ENCODE measurements at places on chromosomes 7 and 10.
A peak's percentile ranks its signal among the peaks of the same experiment; 100 is the strongest.

- H3K4me3 ChIP-seq: no peak overlapping the region
- no peak for DNase-seq
- no peaks in the 10 kb centered on the region for H3K27me3 ChIP-seq
Measured at GRCh38 chr10:2026936-2027335, 289.6 kb upstream of the ADARB2 start.

GRCh38 chr7:134731616-134732015 is 47.8 kb upstream of the CALD1 start:
- H3K27me3 ChIP-seq: no peaks in the 10 kb centered on the region
- no peak for DNase-seq
- no peaks in the 10 kb centered on the region for H3K36me3 ChIP-seq
- H3K4me1 ChIP-seq: peaks cover 21% of the 10 kb centered on the region
- H3K27ac ChIP-seq: no peak overlapping the region

DNA sequence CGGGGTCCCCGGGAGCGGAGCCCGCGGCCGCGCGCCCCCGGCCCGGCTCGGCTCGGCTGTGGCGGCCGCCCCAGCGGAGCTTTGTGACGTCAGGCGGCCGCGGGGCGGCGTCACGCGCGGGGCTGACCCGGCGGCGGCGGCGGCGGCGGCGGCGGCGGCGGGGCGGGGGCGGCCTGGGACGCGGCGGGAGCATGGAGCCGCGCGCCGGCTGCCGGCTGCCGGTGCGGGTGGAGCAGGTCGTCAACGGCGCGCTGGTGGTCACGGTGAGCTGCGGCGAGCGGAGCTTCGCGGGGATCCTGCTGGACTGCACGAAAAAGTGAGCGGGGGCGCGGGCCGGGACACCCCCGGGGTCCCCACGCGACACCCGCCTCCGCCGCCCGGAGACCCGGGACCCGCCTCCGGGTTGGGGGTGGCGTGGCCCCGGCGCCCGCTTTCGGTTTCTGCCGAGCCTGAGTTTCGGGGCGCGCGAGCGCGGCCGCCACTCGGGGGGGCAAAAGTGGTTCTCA is at the start of gene PWWP2B:
Gene PWWP2B (plus strand): TSS at position 165 of the 506 bp plus-strand sequence. CDS start 27 bp downstream, at position 192.
- DNase-seq: peak; percentile 70
- no peaks in the 10 kb centered on the region for H3K27me3 ChIP-seq
- H3K27ac ChIP-seq: peak within 1 kb of the TSS; percentile 94
- peaks cover 51% of the 10 kb centered on the region for H3K4me1 ChIP-seq

- no peaks in the 10 kb centered on the region for H3K4me1 ChIP-seq
- no peak overlapping the region for H3K27ac ChIP-seq
- no peak overlapping the region for H3K4me3 ChIP-seq
- H3K27me3 ChIP-seq: no peaks in the 10 kb centered on the region
- H3K36me3 ChIP-seq: no peaks in the 10 kb centered on the region
Measured at GRCh38 chr10:108736111-108736510, 1187.2 kb downstream of the XPNPEP1 start.

- H3K27me3 ChIP-seq: no peaks in the 10 kb centered on the region
- DNase-seq: no peak
- no peaks in the 10 kb centered on the region for H3K4me1 ChIP-seq
- no peak overlapping the region for H3K4me3 ChIP-seq
- H3K36me3 ChIP-seq: peaks cover 79% of the 10 kb centered on the region
- no peak overlapping the region for H3K27ac ChIP-seq
Measured at GRCh38 chr7:16684935-16685334, 39.0 kb downstream of the BZW2 start.

GRCh38 chr10:133276435-133277201 is at the start of gene ADAM8:
TSS of gene ADAM8 (minus strand) at chr10:133276868. CDS start at chr10:133276817, 51 bp downstream.
- H3K27me3 ChIP-seq: peaks cover 22% of the 10 kb centered on the region
- DNase-seq: no peak
- peaks cover 4% of the 10 kb centered on the region for H3K4me1 ChIP-seq
- peak within 1 kb of the TSS; percentile 28 for H3K4me3 ChIP-seq
- no peaks in the 10 kb centered on the region for H3K36me3 ChIP-seq

- H3K36me3 ChIP-seq: no peaks in the 10 kb centered on the region
- H3K27ac ChIP-seq: no peak overlapping the region
- no peaks in the 10 kb centered on the region for H3K4me1 ChIP-seq
Measured at GRCh38 chr10:46548498-46549090, 7.9 kb downstream of the GPRIN2 start.

- H3K36me3 ChIP-seq: no peaks in the 10 kb centered on the region
- H3K27ac ChIP-seq: no peak overlapping the region
- H3K27me3 ChIP-seq: no peaks in the 10 kb centered on the region
- no peaks in the 10 kb centered on the region for H3K4me1 ChIP-seq
- H3K4me3 ChIP-seq: no peak overlapping the region
Measured at GRCh38 chr10:26556748-26557640, 118.9 kb downstream of the APBB1IP start.
